ENCODE measurements at places on chromosomes 12 and 14.

GRCh38 chr14:62126879-62127478 is 364.8 kb downstream of the SNAPC1 start:
- no peak overlapping the region for H3K27ac ChIP-seq
- H3K4me3 ChIP-seq, result no peak overlapping the region
- H3K4me1 ChIP-seq, result no peaks in the 10 kb centered on the region
- peak; percentile 58 for DNase-seq
- H3K36me3 ChIP-seq, result no peaks in the 10 kb centered on the region

- no peaks in the 10 kb centered on the region for H3K36me3 ChIP-seq
- no peak overlapping the region for H3K4me3 ChIP-seq
- H3K27me3 ChIP-seq, result no peaks in the 10 kb centered on the region
- H3K27ac ChIP-seq, result no peak overlapping the region
These were observed 44.7 kb upstream of the CRACR2A start for GRCh38 chr12:3797531-3798048.

GRCh38 chr12:42144158-42144407 is 591 bp downstream of the GXYLT1 start:
- H3K4me1 ChIP-seq, result no peaks in the 10 kb centered on the region
- H3K36me3 ChIP-seq, result no peaks in the 10 kb centered on the region
- DNase-seq, result peak; percentile 40
- peak overlapping the region; percentile 78 for H3K4me3 ChIP-seq
- peak overlapping the region; percentile 19 for H3K27ac ChIP-seq

GRCh38 chr14:83120187-83120586 is 1586.5 kb upstream of the SEL1L start:
- H3K27ac ChIP-seq, result no peak overlapping the region
- no peaks in the 10 kb centered on the region for H3K4me1 ChIP-seq
- H3K4me3 ChIP-seq, result no peak overlapping the region
- no peaks in the 10 kb centered on the region for H3K36me3 ChIP-seq
- no peaks in the 10 kb centered on the region for H3K27me3 ChIP-seq

- no peak overlapping the region for H3K4me3 ChIP-seq
- H3K27ac ChIP-seq, result no peak overlapping the region
- H3K36me3 ChIP-seq, result no peaks in the 10 kb centered on the region
- DNase-seq, result no peak
These were observed 339.5 kb downstream of the PDZRN4 start for GRCh38 chr12:41527534-41528116.

GRCh38 chr12:101066489-101066888 is 143.5 kb downstream of the SLC5A8 start:
- H3K4me3 ChIP-seq, result no peak overlapping the region
- no peaks in the 10 kb centered on the region for H3K27me3 ChIP-seq
- no peak overlapping the region for H3K27ac ChIP-seq
- DNase-seq, result no peak

- H3K4me1 ChIP-seq, result no peaks in the 10 kb centered on the region
- peaks cover 2% of the 10 kb centered on the region for H3K27me3 ChIP-seq
- no peaks in the 10 kb centered on the region for H3K36me3 ChIP-seq
- no peak for DNase-seq
These were observed 3.6 kb upstream of the BATF start for GRCh38 chr14:75518625-75519024.
